ENCODE measurements at places on chromosomes 4 and X.

DNA sequence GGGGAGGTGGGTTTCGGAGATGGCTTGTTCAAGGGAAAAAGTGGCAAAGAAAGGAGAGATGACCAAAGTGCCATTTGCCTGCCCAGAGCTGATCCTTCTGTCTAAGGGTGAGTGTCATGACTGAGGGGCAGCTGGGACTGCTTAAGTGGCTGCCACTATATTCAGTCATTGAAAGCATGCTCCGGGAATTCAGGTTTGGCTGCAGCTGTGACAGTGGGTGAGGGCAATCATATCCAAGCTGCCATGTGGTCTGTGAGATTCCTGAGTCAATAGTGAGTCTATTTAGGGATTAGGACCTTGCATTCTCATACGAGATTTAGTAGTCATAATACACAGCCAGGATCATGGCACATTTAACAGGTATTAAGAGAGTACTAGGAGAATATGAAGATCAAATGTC, 138.8 kb upstream of the BANK1 start:
- DNase-seq: no peak

DNA sequence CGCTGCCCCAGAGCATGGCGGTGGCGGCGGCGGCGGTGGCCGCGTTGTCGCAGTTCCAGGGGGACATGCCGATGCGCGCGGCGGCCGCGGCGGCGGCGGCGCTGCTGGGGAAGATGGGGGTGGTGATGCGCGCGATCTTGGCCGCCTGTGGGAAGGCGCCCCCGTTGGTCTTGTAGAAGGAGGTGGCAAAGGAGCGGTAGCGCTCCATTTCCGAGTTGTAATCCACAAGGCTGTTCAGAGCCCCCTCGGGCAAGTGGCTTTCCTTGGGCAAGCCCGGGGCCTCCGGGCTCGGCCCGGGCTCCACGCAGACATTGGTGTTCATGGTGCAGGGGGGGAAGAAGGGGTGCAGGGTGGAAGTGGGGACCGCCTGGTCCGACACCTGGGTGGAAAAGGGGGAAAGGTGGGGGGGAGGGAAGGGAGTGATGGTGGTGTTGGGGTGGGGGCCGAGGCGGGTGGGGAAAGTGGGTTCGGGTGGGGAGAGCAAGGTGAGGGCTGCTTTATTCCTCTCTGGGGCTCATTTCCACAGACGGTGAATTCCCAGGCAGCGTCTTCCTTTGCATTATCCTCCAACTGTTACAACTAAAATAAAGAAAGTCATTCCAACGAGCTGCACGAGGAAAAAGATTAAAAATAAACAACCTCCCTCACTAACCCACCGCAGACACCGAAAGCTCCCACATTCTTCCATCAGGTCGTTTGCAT, 3.1 kb downstream of the CXXC4 start:
- DNase-seq: no peak

- no peak for DNase-seq
Measured at GRCh38 chr4:177322266-177322665, 12.6 kb downstream of the NEIL3 start.

DNA sequence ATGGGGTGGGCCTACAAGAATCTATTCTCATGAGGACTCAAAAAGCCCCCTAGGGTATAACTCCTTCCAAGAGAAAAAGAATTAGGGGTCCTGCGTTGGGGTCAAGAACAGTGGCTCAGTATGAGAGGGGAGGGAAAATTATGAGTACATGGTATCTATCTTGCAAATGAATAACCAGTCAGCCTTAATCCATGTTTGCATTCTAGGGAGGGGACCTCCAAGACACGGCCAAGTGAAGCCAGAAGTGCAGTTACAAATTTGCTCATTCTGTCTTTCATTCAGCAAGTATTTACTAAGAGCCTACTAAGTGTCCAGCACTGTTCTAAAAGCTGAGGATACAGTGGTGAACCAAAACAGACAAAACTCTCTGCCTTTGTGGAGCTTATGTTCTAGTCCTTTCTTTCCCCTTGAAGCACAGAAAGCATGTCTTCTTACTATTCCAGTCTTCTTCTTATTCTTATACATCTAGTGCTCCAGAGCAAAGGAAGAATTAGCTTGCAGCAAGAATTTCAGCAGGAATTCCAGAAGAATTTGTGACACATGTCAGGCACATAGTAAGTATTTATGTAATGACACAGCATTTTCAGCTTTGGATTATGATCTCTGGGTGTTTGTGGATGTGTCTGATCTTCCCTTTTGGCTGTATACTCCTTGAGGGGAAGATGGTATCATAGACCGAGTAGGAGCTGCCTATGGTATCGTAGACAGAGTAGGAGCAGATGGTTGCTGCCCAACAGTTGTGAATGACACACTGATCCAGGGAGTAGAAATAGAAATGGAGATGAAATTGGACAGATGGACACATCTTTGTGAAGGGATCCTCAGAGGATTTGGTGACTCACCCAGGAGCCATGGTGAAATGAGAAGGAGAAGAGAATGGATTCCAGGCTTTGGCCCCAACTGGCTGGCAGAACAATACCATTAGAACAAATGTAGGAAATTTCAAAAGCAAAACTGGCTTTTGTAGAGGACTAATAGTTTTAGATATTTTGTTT, 75.9 kb downstream of the COQ2 start:
- no peak for DNase-seq

- no peak for DNase-seq
Measured at GRCh38 chr4:22897520-22898108, 204.9 kb downstream of the GBA3 start.

DNA sequence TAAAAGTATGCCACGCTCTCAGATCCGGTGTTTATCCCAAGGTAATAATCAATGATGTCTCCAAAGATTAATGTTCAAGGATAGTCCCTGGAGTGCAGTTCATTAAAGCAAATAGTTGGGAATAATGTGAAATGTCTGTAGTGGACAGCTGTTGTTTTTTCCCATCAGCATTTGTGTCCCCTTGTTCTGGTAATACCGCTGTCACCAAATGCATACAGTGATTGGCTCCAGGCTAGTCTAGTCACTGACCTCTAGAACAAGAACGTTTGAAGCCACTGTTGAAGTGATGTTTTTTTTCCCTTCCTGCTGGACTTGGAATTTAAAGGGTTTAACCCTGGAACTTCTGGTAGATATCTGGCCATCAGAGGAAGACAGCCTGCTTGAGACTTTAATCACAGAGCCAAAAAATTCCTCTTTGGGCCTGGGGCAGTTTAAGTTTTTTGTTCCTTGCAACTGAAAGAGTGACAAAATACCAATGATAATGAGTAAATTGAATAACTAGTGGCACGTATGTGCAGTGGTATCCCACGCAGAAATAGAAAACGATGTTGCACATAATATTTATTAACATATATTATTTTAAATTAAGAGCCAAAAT, 30.6 kb downstream of the HSD17B11 start:
- DNase-seq: no peak

- DNase-seq: no peak
Measured at GRCh38 chr4:145567516-145567915, 51.7 kb upstream of the MMAA start.

DNA sequence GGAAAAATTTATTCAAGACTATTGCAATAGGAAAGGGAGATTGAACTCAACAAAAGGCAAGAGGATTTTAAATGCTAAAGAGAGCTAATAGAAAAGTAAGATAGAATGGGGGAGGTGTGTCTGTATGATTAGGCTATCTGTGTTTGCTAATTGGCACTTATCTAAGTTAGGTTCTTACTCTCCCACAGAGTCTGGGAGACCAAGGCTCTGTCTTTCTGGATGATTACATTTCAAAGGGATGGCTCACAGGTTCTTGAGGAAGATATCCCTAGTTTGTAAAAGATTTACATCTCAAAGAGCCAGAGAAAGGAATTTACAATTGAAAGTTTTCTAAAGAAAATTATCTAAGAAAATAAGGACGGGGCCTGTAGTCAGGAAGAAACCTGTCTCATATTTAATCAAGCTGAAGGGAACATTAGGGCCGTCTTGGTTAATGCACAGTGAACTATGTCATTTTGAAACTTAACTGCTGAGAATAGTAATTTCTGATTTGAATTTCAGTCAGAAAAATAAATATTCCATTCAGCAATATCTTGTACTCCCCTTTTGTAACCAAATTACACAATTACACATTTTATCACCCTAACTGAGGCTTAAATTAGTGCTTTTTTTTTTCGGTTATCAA, 75.8 kb downstream of the MAGEB10 start:
- DNase-seq: no peak

- no peak for DNase-seq
Measured at GRCh38 chr4:183872531-183872930, 32.6 kb upstream of the STOX2 start.

Measured in stimulated activated naive CD4-positive, alpha-beta T cell (primary cell).